ENCODE measurements at places on chromosomes 1 and 21. TPM values are rescaled to one million over a fixed set of nuclear protein-coding genes. Genes with fewer than 3 reads are reported as not detected.

DNA sequence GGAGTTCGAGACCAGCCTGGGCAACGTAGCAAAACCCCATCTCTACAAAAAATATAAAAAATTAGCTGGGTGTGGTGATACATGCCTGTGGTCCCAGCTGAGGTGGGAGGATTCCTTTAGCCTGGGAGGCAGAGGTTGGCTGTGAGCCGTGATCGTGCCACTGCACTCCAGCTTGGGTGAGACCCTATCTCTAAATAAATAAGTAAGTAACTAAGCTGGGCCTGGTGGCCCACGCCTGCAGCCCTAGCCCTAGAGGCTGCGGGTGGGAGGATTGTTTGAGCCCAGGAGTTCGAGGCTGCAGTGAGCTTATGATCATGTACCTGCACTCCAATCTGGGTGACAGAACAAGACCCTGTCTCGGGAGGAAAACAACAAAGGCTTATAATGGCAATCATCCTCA is 4.6 kb downstream of the CLIC4 start:
- peak; percentile 29 for DNase-seq

GRCh38 chr1:191969290-191969689 is 189.0 kb upstream of the RGS18 start:
- no peak for DNase-seq

DNA sequence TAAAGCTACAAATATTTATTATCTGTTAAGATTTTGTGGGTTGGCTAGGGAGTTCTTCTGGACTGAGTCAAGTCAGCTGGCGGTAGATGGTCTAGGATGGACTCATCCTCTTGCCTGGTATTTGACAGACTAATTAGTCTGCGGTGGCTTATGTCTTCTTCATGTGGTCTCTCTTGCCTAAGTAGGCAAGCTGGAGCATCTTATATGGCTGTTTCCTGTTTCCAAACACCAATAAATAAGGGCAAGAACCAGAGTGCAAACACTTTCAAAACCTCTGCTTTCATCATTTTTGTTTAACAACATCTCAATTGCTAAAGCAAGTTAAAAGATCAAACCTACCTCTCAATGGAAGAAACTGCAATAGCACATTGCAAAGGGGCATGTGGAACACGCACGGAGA is 484.8 kb downstream of the PTPRC start:
- no peak for DNase-seq

DNA sequence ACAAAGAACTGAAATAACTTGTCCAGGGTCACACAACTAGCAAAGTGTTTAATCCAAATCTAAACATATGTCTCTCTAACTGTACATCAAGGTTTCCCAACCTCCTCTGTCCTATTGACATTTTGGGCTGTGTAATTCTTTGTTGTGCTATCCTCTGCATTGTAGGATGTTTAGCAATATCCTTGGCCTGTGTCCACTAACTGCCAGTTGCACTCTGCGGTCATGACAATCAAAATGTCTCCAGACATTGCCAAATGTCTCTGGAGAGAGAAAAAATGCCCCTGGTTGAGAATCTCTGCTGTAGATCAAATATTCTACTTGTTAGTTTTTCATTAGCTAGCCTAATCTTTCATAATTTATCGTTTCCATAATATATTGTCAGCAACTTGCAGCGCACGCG is 353.4 kb upstream of the NEGR1 start:
- DNase-seq, result no peak

The SAMD13 gene
- total RNA-seq, result 6.0 TPM

DNA sequence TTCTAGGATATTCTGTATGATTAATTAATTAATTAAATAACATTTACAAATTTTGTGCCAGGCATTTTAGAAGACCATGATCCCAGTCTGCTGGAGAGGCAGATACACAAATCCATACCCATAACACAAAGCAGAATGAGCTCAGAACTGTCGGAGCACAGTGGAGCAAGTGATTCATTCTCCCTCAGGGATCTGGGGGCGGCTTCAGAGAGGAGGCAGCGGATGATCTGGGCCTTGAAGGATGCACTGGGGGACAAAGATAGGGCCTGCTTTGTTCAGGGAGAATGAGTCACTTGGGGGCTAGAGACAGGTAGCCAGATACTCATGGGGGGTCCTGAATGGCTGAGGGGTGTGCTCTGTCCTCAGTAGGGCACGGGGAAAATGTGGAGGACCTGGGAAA is 50.9 kb upstream of the TRABD2B start:
- DNase-seq, result no peak

DNA sequence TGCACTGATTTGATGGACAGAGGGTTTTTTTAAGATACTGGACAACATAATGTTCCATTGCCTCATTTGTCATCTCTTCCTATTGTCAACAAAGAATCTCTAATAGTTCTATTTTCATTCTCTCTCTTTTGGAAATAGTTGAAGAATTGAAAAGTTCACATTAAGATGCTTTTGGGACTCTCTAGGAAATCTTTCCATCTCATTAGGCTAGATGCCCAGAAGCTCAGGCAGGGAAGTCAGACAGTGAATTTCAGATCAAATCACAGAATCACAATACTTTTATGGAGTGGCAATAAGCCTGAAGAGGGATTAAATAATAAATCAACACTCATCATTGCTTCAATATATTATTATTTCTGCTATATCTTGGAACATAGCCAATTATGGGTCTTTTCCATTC is 29.2 kb downstream of the NEGR1 start:
- DNase-seq, result no peak

The GLUL gene
- total RNA-seq, result 545 TPM

The TSPAN1 gene
- 27.6 TPM for total RNA-seq

The ADAMTSL4 gene
- 24.6 TPM for total RNA-seq

The PTPRU gene
- 66.6 TPM for total RNA-seq

DNA sequence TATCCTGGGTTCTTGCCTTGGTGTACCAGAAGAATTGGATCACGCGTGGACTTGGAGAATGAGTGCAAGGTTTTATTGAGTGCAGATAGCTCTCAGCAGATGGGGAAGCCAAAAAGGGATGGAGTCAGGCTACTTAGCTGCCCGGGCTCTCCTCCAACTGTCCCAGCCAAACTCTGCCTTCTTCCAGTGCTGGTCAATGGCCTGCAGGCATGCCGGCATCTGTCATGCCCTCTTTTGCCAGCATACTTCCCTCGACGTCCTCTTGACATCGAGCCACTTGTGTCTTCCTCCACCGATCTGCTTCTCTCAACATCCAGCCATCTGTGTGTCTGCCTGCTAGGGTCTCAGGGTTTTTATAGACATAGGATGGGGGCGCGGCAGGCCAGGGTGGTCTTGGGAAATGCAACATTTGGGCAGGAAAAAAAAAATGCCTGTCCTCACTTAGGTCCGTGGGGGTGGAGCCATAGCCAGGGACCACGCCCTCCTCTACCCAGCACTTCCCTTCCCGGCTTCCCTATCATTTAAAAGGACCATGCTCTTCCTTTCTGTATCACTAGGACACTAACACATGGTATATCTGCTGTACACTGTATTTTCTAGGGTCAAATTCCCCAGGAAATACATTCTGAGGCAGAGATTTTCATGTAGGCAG is 47.0 kb upstream of the BCAR3 start:
- DNase-seq, result no peak

DNA sequence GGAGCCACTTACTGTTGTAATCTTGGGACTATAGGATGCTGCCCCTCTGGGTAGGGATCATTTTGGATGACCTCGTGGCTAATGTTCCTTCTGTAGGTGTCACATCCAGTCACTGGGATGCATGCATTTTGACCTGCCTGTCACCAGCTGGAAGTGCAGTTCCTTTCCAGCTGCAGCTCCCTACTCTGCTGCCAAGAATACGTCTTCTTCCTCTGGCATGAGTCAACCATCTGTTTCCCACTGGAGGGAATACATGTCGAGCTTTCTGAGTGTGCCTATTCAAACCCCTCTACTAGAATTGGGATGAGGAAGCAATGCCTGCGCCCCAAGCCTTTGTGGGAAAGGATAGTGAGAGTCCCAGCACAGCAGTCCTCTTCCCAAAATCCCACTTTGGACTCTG is 415.5 kb upstream of the ADAMTS5 start:
- no peak for DNase-seq

- DNase-seq, result no peak
These were observed 64.6 kb downstream of the UBIAD1 start for GRCh38 chr1:11337580-11338073.

GRCh38 chr1:100810360-100810759 is 84.3 kb downstream of the EXTL2 start:
- no peak for DNase-seq

- no peak for DNase-seq
These were observed 6.1 kb downstream of the AGTRAP start for GRCh38 chr1:11741919-11742558.

The CDA gene
- 1.5 TPM for total RNA-seq

GRCh38 chr1:56424744-56425493 is 154.4 kb downstream of the PLPP3 start:
- DNase-seq, result no peak

DNA sequence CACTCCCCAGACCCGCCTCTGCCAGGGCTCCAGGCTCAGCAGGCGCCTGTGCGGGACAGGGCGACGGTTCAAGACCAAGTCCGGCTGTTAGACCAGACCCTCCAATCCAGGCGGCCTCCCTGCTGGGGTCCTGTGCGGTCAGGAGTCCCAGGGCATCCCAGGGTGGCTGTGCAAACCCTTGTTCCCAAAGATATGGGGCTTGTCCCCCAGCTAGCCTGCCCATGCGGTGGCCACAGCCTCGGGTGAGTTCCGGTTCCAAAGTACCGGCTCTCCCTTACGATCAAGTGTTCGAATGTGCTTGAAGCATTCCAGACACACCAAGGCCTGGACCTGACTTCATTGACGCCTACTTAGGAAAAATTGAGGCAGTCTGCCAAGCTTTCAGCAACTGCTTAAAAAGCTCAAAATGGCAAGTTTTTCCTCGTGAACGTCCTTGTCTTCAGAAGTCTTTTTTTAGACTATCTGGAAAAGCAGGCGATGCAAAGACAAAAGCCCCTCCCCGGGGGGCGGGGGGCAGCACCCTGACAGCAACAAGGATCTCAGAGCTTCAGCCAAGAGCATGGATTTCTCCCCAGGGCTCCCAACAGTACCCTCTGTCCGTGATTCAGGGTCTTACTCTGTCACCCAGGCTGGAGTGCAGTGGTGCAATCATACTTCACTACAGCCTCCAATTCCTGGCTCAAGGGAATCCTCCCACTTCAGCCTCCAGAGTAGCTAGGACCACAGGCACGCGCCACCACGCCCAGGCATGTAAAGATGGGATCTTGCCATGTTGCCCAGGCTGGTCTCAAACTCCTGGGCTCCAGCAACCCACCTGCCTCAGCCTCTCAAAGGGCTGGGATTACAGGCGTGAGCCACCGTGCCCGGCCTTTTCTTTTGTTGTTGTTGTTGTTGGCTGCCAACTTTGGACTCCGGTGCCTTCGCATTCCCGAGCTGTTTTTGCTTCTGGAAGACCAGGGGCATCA is 2.3 kb downstream of the FAAP20 start:
- no peak for DNase-seq

DNA sequence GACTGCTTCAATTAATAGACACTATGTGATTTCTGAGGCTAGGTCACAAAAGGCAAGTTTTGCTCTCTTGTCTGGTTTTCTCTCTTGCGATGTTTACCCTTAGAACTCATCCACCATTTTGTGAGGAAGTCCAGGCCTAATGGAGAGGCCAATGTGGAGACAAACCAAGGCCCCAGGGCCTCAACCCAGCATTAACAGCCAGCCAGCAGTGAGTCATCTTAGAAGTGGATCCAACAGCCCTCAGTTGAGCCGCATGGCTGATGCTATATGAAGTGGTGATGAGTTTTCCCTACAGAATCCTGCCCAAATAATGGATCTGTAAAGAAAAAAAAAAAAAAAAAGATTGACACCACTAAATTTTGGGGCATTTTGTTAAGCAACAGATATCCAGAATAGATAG is 95.1 kb downstream of the DNTTIP2 start:
- DNase-seq, result no peak

DNA sequence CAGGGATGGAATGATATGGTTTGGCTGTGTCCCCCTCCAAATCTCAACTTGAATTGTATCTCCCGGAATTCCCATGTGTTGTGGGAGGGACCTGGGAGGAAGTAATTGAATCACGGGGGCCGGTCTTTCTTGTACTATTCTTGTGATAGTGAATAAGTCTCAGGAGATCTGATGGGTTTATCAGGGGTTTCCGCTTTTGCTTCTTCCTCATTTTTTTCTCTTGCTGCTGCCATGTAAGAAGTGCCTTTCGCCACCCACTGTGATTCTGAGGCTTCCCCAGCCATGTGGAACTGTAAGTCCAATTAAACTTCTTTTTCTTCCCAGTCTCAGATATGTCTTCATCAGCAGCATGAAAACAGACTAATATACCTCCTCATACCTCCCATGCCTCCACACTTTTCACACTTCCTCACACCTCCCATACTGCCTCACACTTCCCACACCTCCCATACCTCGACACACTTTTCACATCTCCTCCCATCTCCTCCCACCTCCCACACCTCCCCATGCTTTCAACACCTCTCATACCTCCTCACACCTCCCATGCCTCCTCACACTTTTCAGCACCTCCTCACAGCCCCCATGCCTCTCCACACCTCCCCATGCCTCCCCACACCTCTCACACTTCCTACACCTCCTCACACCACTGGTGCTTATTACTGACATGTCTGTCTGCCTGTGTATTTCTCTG is 21.3 kb downstream of the GPR137B start:
- no peak for DNase-seq
